WTC11 (cell line): ENCODE measurements at places on chromosomes 12 and 14.

DNA sequence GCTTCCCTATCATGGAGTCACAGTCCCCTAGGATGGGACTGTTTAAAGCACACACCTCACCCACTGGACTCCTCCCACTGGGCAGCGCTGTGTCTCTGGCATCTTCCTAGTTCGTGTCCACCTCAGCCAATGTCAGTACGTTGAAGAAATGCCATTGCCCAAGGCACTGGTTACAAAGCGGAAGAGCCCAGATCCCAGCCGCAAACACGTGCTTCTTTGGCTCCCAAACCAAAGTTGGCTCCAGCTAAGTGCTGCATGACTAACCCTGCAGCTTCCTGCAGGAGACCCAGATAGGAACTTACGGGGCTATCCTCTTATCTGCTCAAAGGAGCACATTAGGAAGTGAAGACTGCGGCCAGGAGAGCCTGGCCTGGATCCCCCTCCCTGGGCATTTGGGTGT lies 9.3 kb downstream of the SYNE3 start:
- no peak for DNase-seq

- no peak for DNase-seq
Measured at GRCh38 chr14:103172921-103173320, 49.7 kb downstream of the TNFAIP2 start.

DNA sequence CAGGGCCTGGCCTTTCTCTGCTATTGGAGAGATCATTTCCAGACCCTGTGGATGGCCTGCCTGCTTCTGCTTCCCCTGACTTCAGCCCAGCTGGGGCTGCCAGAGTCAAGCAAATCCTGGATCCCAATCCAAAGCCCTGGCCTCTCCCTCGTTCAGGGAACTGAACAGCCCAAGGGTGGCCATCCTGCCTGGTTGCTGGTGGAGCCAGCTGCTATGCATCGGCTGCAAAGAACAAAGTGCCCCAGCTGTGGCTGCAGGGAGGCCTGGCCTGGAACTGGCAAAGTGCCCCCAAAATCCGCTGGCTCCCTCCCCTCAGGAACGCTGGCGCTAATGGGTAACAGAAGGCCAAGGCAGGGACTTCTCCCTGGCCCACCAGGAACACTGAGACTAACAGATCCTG lies 56.4 kb downstream of the LRRC74A start:
- no peak for DNase-seq

DNA sequence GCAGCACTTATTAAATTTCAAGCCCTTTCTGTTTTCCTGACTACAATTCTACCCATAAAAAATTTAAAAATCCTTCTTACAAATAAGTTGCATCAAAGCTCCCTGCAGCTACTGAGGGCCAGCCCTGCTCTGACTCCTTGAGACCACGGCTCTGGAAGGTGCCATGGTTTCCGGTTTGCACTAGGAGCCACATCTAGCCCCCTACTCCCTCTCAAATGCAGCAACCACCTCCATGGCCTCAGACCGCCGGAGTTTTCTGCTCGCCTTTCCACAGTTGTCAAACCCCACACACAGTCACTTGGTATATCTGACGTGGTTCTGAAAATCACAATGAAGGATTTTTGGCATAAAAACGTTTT lies 30.1 kb downstream of the P2RX4 start:
- no peak for DNase-seq

DNA sequence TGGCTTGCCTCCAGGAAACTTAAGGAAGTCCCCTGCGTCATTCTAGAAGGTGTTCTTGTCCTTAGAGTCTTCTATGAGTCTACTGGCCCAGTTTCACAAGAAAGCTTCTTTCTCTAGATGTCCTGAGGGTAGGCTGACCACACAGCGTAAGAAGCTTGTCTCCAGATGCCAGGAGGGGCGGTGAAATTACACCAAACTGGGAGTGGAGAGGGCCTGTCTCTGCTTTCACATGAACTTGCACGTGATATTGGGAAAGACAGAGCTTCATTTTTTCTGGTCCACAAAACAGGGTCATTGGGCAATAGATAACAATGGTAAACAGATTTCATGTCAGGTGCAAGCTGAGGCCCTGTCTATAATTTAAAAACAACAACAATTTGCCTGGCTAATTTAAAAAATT lies 85.7 kb upstream of the TBX3 start:
- DNase-seq = no peak

GRCh38 chr12:52632656-52633055 lies 14.3 kb upstream of the KRT73 start:
- no peak for DNase-seq

- DNase-seq = no peak
Measured at GRCh38 chr14:35821564-35822411, 4.3 kb upstream of the BRMS1L start.

- DNase-seq = no peak
Measured at GRCh38 chr14:31197671-31198070, 9.9 kb downstream of the HECTD1 start.

DNA sequence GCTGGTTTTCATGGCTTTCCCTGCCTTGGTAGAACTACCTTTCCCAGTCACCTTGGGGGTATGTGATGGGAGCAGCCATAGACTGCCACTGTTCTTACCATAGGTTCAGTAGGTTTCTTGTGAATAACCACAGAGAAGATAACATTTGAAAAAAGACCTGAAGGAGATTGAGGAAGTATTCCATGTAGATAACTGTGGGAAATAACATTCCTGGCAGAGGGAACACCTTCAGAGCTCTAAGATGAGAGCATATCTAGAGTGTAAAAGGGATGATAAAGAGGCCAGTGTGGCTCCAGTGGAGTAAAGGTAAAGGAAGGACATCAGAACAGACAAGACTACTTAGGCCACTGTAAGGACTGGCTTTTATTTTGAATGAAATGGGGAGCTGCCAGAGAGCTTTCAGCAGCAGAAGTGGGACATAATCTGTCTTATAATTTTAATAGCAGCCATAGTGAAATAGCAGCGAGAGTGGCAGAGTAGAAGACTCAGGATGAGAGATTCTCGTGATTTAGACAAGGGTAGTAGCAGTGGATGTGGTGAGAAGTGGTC lies 82.6 kb upstream of the KCNH3 start:
- DNase-seq = no peak

GRCh38 chr12:75366629-75367028 lies 24.3 kb upstream of the GLIPR1L2 start:
- no peak for DNase-seq

GRCh38 chr14:81269979-81270375 lies 49.2 kb upstream of the GTF2A1 start:
- DNase-seq = no peak

DNA sequence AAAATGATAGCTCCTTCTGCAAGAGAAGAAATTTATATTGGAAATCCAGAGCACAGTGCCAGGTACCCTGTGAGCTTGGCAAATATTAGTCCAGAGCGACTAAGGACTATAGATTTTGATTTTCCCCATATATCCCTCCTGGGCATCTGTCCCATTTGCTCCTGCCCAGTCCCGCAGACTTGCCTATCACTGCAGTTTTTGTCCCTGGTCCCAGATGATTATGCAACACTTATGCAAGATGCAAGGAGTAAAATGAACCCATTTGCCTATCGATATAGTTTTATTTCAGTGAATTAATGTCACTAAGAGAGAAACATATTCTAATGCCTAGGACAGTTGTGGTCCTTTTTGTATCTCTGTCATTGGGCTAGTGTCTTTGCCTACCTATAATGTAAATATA lies 215.9 kb upstream of the BMP4 start:
- DNase-seq = no peak

DNA sequence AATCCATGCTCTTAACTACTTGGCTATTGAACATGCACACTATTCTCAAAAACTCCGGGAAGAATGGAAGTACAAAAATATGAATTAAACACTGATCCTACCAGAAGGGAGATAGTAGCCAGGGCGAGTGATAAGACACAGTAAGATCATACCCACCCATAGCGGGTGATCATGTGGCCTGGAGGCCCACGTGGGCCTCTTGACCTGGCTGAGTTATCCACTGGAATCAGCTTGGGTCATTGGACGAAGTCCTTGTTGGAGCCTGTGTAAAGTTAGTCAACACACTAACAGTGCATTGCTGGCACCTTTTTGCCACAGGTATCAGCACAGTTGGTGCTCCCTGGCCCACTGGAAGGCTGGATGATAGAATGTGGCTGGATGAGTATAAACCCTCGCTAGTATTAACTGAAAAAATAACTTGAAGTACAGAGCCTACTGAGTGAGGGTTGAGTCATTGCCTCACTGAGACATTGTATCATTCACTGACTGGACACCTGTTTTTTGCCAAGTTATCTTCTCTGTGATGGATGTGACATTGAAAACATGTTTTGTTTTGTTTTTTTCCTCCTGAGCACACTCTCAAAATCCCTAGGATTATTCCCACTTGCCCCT lies 149.2 kb upstream of the FUT8 start:
- DNase-seq = no peak

DNA sequence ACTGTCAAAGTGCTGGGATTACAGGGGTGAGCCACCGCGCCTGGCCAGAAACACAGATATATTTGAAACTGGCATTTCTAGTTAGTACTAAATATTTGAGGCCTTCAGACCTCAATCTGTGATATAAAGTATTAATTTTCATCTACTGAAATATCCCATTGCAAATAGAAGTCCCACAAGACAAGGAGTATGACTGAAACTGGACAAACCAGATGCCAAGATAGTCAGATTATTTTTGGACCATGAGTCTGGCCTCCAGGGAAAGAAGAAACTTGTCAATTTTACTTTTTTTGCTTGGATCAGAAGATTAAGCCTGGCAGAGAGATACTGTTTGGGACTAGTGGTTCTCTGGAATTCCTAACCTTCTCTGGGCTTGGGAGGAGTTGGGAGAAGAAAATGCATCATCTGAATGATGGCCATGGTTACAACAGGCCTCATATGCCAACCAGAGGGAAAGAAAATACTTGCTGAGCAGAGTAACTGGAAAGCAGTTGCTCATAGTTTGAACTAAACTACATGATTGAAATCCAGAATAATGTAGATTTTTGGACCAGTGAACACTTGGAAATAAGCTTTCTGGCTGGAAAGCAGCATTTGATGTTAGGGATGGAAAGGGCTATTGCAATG lies 2.9 kb upstream of the SMOC1 start:
- no peak for DNase-seq

DNA sequence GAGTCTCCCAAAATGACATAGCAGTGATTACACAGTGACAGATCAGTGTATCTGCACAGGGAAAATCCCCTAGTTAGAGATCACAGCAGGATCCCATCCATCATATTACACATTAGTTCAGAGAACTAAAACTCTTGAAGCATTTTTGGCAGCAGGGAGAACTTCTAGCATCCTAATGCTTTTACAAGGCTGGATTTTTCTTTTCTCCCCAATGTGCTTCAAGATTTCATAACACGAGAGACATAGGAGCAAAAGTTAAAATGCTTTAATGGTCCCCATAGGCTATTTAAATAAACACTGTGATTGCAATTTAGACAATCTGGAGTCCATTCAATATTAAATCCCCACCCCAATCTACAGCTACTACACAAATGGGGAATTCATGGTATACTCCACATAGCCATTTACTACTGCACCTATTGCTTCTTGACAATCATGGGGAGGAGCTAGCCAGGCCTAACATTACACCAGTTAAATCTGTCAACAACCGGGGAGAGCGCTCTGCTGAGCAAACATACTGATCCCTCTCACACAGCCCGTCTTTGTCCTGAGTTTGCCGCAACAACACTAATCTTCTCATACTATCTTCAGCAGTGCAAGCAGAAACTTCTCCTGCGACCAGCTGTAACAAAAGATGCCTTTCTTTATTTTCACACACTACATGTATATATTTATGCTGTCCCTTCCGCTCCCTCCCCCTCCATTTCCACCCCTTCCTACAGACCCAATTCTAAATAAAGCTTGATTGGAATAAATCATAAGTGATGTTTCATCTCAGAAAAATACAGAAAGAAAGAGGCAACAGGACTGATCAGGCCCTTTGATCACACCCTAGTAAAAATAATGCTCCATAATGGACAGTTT lies 120.3 kb upstream of the SOX5 start:
- DNase-seq = peak; percentile 10

DNA sequence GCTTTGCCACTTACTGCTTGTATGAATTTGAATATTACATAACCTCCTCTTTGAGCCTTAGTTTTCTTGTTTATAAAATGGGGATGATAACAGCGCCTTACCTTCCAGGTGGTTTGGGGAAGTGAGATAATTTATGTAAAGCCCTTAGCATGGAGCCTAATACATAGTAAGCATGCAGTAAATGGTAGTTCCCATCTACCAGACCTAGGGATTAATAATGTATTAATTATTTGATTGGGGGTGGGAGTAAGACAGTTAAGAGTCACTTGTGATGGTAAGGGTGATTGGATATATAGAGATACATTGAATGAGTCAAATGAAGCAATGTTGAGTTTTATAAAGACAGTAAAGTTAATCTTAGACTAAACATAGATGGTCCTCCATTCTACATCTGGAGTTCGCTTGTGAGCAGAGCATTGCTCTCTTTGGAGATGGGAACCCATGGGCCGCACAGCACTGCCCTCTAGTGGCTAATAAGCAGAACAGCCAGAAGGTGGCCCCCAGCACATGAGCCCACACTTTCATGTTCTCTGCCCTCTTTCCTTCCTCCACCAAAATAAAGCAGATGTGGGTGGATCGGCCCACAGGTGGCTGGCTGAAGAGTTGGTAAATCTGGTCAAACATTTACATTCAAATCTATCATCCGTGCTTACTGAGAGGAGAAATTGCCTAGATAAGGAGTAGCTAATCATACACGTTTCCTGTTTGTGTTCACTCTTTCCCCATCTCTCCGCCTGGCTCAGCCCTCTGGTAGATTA lies 26.5 kb upstream of the TAMALIN start:
- peak; percentile 68 for DNase-seq

GRCh38 chr12:21659383-21659782 lies 1.7 kb upstream of the LDHB start:
- DNase-seq = no peak

GRCh38 chr12:108634341-108634751 lies 652 bp upstream of the SELPLG start:
- no peak for DNase-seq

DNA sequence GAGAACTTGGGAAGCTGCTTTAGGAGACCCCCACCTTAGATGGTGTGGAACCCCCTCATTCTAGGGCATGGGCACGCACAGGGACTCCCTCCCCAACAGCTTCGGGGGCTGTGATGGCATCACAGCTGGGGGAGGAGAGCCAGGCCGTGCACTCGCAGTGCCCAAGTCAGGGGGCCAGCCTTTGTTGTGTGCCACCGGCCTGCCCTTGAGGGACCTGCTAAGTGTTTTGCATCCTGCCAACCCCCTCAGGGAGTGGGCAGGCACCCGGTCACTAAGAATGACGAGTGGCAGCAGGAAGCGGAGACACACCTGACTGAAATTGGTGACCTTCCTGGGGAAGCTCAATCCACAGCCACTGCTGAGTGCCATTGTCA lies 334.9 kb upstream of the SFSWAP start:
- no peak for DNase-seq

DNA sequence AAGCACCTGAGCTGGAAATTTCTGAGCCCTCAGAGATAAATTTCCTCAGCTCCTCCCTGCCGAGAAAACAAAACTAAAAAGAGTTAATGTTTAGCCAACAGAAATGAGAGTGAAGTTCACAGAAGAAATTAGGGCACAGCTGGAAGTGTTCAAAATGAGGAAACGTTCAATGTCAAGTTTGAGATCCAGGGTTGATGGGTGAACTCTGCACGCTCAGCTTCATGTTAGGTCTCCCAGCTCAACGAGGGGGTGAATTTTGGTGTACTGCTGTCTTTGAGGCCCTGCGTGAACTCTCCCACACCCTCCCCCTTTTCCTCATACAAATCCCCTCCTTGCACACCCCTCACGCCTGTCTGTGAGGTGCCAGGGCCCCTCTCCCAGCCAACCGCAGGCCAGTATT lies 13.3 kb upstream of the OAS3 start:
- no peak for DNase-seq

GRCh38 chr12:104374806-104375205 lies 71.3 kb downstream of the EID3 start:
- no peak for DNase-seq

- no peak for DNase-seq
Measured at GRCh38 chr14:27608377-27608776, 1010.5 kb upstream of the NOVA1 start.
